Hematopoietic multipotent progenitor cell treated with erythropoietin and hydrocortisone succinate and interleukin-3 and kit ligand, for 15 days (in vitro differentiated cells): ENCODE measurements at places on chromosomes 6 and 20.

DNA sequence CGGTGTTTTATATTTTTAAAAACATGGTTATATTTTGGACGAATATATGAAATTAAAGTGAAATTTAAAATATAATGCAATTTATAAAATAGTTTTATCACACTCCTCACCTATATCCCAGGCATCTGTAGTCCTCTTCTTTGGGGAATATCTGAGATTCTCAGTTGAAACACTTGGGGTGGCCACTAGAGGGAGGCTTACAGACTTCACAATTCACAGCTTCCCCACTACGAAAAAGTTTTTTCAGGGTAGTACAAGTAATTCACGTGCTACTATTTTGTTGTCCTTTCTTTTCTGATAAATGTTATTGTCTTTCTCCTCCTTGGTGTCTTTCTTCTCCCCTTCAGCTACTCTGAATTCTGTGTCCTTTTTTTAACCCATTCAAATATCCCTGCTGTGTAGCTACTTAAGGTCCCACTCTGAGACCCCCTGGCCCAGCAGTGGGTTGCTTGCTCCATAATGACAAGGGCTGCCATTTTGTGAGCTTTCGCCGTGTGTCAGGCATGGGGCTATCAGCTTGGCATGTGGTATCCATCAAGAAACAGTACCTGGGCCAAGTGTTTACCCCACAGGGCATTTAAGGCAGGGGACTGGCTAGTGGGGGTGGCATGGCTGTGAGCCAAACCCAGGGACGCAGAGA, 43.6 kb upstream of the PHACTR3 start:
- DNase-seq, result no peak

GRCh38 chr20:9059931-9060330, 9.0 kb upstream of the PLCB4 start:
- DNase-seq, result no peak

GRCh38 chr6:44805238-44805846, 417.8 kb downstream of the CDC5L start:
- no peak for DNase-seq

GRCh38 chr6:37738216-37738615, 40.5 kb upstream of the MDGA1 start:
- DNase-seq, result no peak

- DNase-seq, result no peak
Observed at GRCh38 chr6:110063594-110064263, 85.6 kb downstream of the GPR6 start.

DNA sequence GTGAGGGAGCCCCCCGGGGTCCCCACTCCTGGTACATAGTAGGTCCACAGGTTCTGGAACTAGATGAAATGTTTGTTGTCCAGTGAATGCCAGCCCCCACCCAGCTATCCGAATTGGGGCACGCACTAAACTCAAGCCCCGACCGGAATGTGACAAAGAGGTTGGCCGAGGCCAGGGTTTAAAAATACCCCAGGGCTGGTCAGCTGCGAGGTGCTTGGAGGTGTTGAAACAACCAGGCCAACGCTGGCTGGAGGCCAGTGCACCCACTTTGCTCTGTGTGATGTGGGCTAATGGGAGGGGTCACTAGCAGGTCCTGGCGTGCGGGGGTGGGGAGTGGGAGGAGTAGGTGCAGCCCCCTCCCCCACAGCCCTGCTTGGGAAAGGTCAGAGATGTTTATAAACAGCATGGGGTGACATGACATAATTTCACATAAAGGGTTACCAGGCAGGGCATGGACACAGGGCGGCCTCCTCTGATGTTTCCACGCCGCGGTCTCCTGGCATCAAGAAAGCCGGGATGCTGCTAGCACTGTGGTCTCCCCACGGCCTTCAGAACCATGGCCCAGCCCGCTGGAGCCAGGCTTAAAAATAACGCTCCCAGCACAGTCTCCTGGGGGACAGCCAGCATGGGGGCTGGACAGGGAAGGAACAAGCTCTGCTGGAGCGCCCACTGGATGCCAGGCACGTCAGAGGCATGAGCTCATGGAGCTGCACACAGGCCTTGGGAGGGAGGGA, 111.2 kb upstream of the PTPN1 start:
- no peak for DNase-seq

- no peak for DNase-seq
Observed at GRCh38 chr6:45901767-45902650, 113.7 kb downstream of the CLIC5 start.

GRCh38 chr6:81491454-81492101, 260.9 kb downstream of the TENT5A start:
- no peak for DNase-seq

DNA sequence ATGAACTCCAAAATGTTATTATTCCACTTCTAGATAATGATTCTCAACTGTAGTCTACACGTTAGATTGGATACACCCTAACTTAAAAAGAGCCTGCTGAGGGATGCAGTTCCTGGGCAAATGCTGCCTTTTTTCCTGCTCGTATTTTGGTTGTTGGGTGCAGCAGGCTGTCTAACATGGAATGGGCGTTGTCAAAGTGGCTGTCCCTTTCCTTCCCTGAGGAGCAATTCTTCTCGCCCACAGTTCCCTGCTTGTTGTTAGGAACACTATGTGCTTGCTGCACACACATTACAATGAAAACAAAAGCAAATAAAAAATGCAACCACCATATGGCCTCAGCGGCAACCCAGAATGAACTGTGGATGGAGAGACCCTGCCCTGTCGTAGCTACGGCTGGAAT, 1.7 kb upstream of the ADGRF5 start:
- DNase-seq, result no peak

GRCh38 chr6:109739686-109740085, 48.6 kb downstream of the FIG4 start:
- no peak for DNase-seq

- no peak for DNase-seq
Observed at GRCh38 chr6:161192636-161193411, 81.0 kb downstream of the AGPAT4 start.

- no peak for DNase-seq
Observed at GRCh38 chr6:133756078-133756695, 132.7 kb upstream of the TCF21 start.

DNA sequence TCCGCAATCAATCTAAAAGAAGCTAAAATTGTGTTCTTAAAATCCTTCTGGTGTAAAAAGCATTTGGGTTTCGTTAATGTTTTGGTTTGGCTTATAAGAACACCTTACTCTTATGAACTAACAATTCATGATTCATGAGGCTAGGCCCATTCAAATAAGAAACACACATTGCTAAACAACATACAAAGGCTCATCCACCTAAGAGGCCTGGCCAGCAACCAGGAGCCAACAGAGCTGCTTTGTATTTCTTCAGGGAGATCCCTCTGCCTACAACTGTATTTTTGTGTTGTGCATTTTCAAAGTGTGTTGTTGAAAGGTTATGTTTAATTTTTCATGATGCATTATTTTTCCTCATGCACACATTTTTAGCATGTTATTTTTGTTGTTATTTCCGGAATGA, 98.6 kb downstream of the PTPRK start:
- DNase-seq, result no peak

DNA sequence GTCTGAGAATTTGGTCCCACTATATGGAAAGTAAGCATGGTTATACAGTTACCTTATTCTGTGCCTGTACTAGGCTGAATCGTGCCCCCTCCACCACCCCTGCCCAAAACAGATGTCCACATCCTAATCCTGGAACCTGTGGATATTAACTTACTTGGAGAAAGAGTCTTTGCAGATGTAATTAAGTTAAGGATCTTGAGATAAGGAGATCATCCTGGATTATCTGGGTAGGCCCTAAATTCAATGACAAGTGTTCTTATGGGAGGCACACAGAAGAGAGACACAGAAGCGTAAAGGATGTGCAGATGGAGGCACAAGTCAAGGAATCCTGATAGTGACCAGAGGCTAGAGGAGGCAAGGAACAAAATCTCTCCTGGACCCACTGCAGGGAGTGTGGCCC, 116.7 kb upstream of the MAN1A1 start:
- DNase-seq, result no peak

GRCh38 chr6:145245119-145245518, 490.2 kb downstream of the EPM2A start:
- DNase-seq, result no peak

DNA sequence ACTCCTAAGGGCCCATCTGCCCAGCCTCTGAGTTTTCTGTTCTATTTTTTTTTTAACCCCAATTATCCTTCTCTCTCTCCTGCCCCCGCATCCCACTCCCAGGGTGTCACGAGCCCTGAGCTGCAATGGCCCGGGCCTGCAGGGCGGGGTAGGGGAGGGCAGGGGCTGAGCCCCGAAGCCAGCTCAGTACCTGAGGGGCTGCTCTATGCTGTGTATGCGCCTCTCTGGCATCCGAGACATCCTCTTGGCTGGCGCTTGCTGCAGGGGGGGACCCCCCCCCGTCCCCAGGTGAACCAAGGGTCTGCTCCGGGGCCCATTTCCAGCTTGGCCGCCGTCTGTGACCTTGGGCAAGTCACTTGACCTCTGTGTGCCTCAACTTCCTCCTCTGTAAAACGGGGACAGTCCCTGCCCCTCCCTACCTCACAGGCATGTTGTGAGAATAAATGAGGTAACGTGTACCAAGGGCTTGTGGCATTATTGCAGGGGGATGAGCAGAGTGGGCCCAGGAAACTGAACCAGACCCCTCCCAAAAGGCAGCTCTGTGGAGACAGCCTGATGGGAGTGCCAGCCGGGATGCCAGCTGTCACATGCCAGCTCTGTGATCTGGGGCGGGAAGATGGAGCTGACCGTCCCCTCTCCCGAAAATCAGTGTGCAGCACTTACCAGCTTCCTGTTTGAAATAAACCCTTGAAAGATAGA, 13.0 kb upstream of the MYL9 start:
- DNase-seq, result no peak

DNA sequence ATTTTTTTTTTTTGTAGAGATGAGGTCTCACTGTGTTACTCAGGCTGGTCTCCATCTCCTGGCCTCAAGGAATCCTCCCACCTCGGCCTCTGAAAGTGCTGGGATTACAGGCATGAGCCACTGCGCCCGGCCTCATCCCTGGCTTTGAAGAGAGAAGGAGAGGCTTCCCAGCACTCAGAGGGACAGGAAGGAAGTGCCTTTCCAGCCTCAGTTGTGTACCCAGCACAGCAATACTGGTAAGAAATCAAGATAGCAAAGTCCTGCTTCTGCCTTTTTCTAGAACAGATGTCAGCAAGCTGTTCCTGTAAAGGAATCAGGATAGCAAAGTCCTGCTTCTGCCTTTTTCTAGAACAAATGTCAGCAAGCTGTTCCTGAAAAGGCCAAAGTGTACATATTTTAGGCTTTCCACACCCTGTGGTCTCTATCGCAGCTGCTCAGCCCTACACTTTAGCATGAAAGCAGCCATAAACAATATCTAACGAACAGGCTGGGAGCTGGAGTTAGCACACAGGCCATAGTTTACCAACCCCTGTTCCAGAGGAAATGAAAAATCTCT, 6.3 kb upstream of the PLTP start:
- DNase-seq, result no peak

DNA sequence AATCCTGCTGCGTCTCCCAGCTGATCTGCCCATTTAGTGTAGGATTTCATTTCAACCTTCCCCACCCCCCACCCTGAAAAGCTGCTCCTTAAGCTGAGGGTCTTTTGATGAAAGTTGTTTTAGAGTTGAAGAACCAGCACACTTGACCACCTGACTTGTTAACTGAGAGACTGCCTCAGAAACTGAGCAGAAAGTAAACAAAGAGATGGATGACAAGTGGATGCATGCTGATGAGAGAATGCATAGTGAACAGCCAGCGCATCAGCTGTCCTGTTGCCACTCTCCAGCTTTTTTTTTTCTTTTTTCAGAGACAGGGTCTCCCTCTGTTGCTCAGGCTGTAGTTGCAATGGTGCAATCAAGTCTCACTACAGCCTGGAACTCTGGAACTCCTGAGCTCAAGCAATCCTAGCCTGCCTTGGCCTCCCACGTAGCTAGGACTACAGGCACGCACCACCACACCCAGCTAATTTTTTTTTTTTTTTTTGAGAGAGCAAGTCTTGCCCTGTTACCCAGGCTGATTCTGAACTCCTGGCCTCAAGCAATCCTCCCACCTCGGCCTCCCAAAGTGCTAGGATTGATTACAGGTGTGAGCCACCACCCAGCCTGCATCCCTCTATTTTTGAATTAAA, 9.5 kb downstream of the RPL10A start:
- no peak for DNase-seq

- DNase-seq, result no peak
Observed at GRCh38 chr6:23180504-23181293, 611.3 kb downstream of the HDGFL1 start.

DNA sequence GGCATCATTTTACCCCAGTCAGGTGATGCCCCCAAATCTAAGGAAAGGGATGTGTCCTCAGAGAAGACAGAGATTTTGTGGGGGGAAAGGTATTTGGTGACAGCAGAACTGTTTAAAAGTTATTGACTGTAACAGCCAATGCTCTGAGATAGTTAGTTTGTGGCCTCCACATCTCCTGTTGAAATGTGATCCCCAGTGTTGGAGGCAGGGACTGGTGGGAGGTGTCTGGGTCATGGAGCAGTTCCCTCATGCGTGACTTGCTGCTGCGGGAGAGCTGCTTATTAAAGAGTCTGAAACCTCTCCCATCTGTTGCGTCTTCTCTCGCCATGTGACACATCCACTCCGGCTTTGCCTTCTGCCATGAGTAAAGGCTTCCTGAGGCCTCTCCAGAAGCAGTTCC, 282.8 kb upstream of the FOXQ1 start:
- DNase-seq, result no peak

- no peak for DNase-seq
Observed at GRCh38 chr6:138638604-138639003, 135.0 kb upstream of the CCDC28A start.

- no peak for DNase-seq
Observed at GRCh38 chr6:21033084-21033483, 498.8 kb downstream of the CDKAL1 start.

- no peak for DNase-seq
Observed at GRCh38 chr6:145891565-145891964, 72.6 kb downstream of the SHPRH start.

- no peak for DNase-seq
Observed at GRCh38 chr6:132404736-132405135, 3.5 kb upstream of the MOXD1 start.

DNA sequence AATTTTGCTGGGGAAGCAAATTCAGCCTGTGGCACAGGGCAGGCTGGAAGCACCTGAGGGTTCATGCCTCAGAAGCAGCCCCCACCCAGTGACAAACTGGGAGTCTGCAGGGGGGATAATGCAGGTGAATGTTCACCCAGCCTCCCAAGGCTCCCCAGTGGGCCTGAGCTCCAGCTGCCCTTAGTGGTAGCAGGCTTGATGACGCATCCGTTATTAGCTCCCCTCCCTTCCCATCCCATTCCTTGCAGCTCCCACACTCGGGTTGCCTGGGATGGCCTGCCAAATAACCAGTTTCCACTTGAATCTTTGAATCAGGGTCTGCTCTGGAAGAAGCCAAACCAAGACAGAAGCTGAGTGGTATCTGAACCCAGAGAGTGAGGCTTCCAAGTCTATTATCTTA, 15.8 kb downstream of the KCNK15 start:
- DNase-seq, result no peak

DNA sequence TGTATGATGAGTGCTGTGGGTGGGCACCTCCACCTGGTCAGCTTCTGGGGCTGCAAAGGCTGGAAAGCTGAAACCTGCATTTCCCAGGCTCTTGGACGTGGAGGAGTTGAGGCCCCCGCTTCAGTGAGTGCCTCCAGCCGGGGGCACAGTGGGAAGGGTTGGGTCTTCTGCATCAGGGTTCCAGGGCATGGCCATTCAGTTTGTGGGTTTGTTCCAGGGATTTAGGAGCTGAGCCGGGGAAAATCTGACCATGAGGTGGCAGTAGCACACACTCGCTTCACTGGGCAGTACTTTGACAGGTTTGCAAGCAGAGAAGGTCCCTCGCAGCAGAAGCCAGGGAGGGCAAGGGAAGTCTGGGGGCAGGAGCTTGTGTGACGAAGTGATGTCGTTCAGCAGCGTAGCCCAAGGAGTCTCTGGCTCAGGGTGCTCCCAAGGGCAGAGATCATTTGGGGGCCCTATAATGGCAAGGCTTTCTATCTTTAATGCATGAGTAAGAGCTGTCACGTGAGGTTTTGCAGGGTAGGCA, 69.5 kb upstream of the SULF2 start:
- DNase-seq, result no peak
